Stimulated activated CD8-positive, alpha-beta memory T cell treated with anti-CD3 and anti-CD28 coated beads, Interleukin-15, amount 100 ng/mL, for 24 hours (primary cell): ENCODE measurements at places on chromosomes 6 and 20.

DNA sequence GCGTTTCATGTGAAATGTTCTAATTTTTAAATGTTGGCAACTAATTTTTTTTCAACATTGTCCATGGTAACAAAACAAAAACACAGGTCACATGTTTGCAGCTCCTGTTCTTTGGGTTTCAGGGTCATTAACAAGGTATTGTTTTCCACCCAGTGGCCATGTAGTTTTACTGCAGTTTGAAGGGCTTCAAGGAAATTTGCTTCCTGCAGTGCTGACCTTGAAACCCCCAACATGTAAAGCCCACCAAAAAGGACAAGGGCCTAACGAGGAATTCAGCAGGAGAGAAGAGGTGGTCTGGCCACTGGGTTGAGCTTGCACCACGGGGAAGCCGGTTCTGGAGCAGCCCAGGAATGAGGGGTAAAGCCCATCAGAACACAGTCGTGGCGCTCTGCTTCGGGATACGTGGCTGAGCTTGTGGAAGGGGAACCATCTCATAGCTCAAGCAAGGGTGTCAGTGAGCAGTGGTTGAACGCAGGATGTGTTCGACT, 13.9 kb upstream of the KLHL31 start:
- DNase-seq = no peak

- no peak for DNase-seq
Measured at GRCh38 chr6:62805431-62805830, 405.8 kb upstream of the FKBP1C start.

GRCh38 chr20:3932681-3933080, 43.5 kb downstream of the PANK2 start:
- DNase-seq = no peak

DNA sequence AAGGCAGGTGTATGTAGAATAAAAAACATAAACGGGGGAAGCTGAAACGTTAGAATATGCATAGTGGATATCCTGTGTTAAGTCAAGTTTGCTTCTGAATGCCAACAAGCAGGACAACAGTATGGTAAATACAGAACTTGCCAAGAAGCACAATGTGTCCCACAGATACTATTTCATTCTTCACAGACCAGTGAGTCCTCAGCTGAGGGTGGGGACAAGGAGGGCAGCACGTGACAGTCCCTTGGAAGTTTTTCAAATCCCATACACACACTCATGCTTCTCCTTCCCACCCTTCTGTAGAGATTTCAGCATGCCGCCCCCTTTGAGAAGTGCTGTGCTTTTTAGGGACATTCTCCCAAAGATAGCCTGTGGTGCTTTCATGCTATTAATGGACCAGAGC, 268.5 kb upstream of the ECI2 start:
- no peak for DNase-seq

- no peak for DNase-seq
Measured at GRCh38 chr6:111593512-111593816, 12.2 kb downstream of the TRAF3IP2 start.

GRCh38 chr6:142929751-142930358, 15.1 kb downstream of the HIVEP2 start:
- DNase-seq = no peak

DNA sequence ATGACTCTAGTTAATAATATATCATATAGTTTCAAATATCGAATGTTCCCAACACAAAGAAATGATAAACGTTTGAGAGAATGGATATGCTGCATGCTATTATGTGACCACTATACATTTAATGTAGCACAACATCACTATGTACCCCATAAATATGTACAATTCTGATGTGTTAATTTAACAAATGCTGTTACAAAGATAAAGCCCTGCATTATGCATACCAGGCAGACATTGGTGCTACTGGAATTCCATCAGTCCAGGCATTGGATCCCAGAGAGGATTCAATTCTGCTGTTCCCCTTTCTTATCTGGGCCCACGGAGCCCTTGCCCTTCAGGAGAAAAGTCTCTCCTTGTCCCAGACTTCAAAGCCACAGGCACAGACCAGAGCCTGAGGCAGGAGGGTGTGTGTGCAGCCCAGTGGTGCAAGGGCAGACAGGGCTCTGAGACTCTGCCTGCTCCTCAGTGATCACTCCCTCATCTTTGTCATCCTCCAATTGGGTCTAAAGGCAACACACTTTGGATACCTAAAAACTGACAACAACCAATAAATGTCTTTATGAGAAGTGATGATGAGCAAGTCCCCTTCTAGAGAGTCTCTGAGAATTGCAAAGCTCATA, 45.2 kb downstream of the PSMG4 start:
- DNase-seq = no peak

GRCh38 chr6:127382413-127382812, 39.0 kb upstream of the ECHDC1 start:
- DNase-seq = no peak

DNA sequence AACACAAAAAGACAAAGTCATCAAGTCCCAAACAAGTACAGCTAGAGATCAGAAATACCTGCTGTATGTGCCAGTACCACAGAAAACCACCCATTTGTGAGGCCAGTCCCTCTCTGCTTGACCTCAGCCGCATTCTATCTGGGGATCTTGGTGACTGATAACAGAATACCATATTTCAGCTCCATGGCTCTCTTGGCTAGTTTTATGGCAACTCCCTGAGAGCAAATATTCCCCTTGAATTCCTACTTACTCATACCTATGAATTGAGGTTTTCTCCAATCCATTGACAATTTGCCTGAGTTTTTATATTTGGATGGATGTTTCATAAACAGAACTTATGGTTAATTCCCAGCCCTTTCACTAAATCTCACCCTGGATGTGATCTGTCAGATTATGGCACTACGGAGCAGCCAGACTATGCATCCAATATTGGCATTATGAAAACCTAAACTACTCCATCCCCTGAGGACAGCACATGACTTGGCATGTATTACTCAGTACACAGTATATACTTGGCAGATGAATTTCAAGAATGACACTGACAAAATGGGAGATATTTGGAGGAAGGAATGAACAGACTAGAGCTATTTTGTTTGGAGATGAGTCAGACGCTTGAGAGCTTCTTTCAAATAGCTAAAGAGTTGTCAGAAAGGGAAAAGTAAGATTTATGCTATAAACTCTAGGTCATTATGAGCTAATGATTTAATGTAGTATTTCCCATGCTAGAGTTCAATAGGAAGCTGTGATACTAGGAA, 95.7 kb downstream of the PRDM1 start:
- no peak for DNase-seq

DNA sequence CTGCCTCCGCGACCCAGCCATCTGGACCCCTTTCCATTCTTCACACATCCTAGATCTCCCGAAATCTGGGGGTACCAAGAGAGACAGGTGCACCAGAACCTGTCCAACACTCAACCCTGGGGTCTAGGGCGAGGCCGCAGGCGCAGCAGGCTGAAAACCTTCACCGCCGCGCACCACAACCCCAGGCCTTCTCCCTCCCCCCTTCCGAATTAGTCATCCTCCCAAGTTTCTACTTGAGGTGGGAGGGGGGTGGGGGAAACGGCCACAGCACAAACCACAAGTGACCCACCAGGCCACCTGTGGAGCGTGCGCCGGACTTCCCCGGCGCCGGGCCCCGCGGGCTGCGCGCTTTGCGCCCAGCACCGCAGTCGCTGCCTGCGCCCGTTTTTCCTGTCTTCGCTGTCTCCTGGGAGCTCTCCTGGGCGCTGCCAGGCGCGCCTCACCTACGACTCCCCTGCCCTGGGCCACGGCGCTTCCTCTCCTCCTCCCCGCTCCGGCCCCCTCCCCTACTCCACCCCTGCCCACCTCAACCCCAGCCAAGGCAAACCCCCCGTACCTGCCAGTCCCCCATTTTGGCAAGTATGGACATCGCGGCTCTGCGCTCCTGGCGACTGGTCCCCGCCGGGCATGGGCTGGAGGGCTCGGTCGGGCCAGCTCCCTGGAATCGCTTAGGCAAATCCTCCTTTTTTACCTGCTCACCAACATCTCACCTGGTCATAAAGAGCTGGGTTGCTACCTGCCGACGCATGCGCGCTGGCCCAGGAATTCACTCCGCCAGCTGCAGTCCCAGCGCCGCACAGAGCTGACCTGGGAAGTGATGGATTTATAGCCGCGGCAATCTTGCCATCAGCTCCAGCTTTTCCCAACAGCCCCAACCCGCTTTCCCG, 4.2 kb upstream of the TFAP2A start:
- no peak for DNase-seq

DNA sequence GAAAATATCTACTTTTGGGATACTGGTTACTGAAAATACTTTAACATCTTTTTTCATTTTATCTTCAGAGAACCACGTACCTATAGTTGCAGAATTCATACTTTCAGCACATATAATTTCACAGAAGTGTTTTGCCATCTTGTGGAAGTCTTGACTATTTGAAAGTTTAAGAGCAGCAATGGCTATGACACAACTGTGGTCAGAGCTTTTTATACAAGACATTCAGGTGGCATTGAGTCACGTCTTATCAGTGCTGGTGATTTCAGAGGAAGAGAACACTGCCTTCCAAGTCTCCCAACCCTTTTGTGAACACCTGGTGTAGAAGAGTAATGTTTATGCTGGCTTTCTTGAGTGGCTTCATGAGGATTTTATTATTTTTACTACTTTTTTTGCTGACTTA, 171.6 kb downstream of the ARID1B start:
- no peak for DNase-seq

GRCh38 chr20:59938696-59939051, 1.4 kb downstream of the PPP1R3D start:
- DNase-seq = no peak

DNA sequence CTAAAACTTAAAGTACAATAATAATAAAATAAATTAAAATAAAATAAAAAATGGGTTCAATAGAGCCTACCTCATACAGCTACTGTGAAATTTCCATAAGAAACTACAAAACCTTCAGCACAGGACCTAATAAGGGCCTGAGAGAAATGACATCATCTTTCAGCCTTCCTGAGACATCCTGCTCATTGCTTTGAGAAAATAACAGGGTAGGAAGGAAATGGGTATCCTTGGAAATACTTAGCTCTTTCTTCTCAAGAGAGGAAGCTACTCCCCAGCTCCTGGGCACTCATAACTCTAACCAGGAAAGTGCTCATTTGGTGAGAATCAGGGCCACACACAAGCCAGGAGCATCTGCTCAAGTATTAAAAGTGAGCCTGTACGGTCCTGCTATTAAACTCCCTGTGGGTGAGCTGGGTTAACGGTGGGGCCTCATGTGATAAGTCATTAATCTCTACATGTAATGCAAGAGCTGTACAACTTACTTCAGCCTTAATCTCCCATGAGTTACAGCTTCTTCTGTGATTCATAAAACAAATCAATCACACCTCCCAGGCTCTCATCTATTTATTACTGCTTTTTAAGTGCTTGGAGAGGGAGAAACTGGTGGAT, 141.4 kb downstream of the MAFB start:
- no peak for DNase-seq
